Activated T-helper 1 cell treated with Interleukin-2 at 50 U/mL for 16 hours (primary cell): ENCODE measurements at places on chromosomes 7 and 10.

DNA sequence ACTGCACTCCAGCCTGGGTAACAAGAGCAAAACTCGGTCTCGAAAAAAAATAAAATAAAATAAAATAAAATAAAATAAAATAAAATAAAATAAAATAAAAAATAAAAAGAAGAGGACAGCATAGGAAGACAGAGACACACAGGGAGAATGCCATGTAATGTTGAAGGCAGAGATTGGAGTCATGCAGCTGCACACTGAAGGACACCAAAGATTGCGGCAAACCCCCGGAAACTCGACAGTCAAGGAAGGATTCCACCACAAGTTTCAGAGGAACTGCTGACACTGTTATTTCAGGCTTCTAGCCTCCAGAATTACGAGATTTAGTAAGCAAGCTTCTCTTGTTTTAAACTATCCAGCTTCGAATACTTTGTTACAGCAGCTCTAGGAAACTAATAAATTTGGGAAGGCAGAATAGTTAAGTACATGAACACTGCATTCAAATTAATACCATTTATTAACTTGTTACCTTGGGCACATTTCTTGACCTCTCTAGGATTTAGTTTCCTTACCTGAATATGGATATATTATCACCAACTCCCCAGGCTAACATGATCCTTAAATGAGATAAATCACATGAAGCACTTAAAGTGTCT lies 9.5 kb downstream of the CPED1 start:
- DNase-seq = no peak

DNA sequence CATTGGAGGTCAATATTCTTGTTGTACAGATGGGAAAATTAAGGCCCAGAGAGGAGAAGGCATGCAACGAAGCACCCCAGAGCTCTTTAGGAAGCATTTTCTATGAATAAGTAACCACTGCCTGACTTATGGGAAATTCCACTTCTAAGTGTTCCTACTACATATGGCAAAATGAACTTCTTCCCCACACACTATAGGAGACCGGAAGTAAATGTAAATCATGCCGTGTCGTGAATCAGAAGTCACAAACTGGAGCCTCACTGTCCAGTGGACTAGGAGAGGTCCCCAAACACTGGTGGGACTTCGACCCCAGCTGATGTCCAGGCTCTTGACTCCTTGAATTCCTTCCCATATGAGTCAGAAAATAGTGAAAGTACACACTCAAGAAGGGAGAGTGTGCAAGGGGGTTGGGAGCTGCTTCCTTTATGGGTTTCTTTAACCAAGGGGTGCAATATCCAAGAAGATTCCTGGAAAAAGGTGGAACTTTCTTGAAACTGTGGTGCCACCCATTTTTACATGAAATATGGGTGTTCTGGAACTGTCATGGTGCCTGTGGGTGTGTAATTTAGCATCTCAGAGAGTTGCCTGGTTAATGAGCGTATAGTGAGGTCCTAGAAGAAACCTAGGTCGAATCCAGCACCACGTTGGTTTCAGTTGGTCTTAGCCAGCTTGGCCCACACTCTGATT lies 6.7 kb downstream of the RASSF4 start:
- no peak for DNase-seq

- DNase-seq = no peak
These were observed 1151.0 kb upstream of the PHF14 start for GRCh38 chr7:9822458-9823290.

GRCh38 chr7:120874722-120875121 lies 16.8 kb upstream of the TSPAN12 start:
- DNase-seq = no peak

DNA sequence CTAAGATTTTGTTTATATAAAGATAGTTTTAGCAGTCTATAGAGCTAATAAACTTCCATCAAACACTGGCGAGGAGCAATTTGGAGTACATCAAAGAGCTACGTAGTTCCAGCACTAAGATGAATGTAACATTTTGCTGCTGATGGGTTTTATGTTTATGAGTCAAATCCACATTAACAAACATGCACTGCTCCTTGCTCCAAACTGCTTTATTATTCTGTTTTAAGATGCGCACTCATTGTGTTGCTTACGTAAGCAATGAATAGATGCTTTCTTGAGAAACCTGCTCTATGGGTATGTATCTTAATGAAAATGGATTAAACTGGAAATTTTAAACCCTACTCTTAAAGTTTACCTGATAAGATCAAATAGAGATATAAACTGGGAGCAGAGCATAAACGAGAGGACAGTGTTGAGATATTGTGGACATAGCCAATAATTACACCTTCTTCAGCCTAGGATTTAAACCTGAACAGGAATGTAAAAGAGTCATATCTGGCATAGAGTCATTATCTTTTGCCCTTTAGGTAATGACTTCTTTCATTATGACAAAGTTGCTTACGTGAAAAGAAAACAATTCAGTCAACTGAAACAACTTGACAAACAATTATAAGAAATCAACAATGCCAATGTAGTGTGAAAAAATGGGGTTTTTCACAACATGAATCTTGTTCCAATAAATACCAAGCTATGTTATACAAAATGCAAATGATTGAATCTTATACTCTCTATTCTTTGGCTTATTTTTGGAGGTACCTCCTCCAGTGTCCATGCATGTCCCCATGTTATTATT lies 153.5 kb upstream of the MTPN start:
- DNase-seq = no peak

GRCh38 chr10:2744547-2745200 lies 322.7 kb upstream of the PFKP start:
- no peak for DNase-seq

DNA sequence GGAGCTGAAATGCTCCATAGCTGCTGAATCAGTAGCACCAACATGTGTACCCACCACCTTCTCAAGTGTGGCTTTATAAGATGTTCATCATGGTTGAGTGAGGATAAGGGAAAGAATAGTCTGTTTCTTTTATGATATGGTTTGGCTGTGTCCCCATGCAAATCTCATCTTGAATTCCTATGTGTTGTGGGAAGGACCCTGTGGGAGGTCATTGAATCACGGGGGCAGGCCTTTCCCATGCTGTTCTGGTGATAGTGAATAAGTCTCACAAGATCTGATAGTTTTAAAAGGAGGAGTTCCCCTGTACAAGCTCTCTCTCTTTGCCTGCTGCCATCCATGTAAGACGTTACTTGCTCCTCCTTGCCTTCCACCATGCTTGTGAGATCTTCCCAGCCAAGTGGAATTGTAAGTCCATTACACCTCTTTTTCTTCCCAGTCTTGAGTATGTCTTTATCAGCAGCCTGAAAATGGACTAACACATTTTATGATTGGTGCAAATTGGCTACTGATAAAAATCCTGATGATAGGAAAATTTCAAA lies 799.9 kb downstream of the TNS3 start:
- DNase-seq = no peak

GRCh38 chr10:33358016-33358415 lies 23.5 kb upstream of the NRP1 start:
- no peak for DNase-seq

DNA sequence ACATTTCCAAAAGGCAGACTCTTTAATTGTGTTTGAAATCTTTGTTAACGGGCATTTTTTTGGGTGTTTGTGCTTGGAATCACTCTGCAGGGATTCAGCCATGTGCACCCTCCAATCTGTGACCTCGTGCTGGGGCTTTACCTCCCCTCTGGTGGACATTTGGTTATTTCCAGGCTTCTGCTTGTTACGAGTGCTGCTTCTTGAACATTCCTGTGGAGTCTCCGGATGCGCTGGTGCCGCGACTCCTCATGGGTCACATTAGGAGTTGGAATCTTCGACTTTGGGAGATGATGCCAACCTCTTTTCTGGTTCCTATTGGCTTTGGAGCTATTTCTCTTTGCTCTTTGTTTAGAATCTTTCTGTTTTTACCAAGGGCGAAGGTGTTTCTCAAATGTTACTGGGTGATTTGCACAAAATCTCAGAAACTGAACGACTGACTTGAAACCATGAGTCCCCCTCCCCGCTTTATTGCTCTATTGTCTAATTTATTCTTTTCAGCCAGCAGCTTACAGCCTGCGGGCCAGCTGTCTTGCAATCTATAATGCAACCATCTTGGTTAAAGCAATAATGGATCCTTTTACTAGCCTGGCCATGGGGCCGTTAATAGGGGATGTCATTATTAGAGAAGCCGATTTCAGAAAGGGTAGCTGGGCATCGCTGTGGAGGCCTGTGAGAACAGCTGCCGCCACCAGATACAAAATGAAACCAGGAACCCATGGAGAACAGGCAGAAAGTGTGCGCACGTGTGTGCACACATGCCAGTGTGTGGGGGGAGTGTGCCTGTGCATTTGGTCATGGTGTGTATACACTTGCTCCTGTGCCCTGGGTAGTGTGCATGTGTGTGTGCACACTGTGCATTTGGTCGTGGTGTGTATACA lies 9.9 kb upstream of the DPYSL4 start:
- DNase-seq = no peak

- no peak for DNase-seq
These were observed 151.6 kb downstream of the TMEM26 start for GRCh38 chr10:61301575-61301974.

DNA sequence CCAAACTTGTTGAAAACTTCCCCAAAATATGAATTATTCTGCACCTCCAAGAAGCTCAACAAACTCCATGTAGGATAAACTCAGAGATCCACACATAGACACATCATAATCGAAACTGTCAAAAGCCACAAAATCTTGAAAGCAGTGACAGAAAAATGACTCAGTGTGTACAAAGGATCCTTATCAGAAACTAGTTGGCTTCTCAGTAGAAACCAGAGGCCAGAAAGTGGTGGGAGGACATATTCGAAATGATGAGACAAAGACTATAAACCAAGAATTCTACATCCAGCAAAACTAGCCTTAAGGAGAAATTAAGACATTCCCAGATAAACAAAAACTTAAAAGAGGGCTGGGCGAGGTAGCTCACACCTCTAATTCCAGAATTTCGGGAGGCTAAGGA lies 38.5 kb downstream of the MCMBP start:
- no peak for DNase-seq

GRCh38 chr7:103735377-103735776 lies 254.1 kb downstream of the RELN start:
- DNase-seq = no peak

- peak; percentile 14 for DNase-seq
These were observed 48.8 kb upstream of the SMNDC1 start for GRCh38 chr10:110353244-110354119.

- no peak for DNase-seq
These were observed 590.9 kb upstream of the ANKRD30A start for GRCh38 chr10:36534471-36535002.

DNA sequence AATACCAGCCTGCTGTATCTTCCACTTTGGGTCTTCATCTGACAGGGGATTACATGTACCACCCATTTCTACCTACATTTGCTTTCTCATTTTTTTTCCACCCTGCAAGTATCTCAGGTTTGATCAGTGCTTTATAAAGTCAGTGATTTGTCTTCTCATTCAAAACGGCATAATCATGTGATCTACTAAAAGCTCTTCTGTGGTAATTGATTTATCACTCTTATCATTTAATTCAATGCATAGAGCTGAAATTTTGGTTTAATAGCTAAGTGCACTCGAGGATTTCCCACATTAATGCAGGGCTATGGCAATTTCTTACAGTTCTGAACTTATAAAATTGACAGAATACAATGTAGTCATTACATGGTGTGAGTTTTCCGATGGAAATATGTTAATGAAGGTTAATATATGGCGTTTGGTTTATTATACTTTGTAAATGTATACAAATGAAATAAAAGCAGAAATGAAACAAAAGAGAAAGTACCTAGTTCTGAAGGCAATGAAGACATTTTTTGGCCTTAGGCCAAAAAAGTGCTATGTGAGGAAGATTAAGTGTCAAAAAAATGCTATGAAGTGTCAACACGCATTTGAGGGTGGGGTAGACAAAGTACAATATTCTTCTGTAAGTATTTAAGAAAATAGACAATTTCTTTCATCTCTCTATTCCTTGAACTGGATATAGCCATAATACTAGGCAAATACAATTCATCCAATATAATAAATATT lies 457.3 kb downstream of the ETV1 start:
- no peak for DNase-seq

GRCh38 chr7:139511315-139511714 lies 12.2 kb upstream of the CLEC2L start:
- DNase-seq = no peak

- no peak for DNase-seq
These were observed 592.3 kb upstream of the GALNT17 start for GRCh38 chr7:70539617-70540016.

- DNase-seq = no peak
These were observed 161.2 kb downstream of the CAMK1D start for GRCh38 chr10:12510501-12510941.

GRCh38 chr10:14253711-14254110 lies 77.0 kb downstream of the FRMD4A start:
- no peak for DNase-seq

- no peak for DNase-seq
These were observed 36.4 kb downstream of the RABGEF1 start for GRCh38 chr7:66776800-66777442.

- DNase-seq = no peak
These were observed 255.1 kb downstream of the TNS3 start for GRCh38 chr7:47326808-47327207.

- no peak for DNase-seq
These were observed 619 bp upstream of the HOXA6 start for GRCh38 chr7:27148031-27148755.

GRCh38 chr7:33841705-33842129 lies 63.6 kb upstream of the BMPER start:
- DNase-seq = no peak

DNA sequence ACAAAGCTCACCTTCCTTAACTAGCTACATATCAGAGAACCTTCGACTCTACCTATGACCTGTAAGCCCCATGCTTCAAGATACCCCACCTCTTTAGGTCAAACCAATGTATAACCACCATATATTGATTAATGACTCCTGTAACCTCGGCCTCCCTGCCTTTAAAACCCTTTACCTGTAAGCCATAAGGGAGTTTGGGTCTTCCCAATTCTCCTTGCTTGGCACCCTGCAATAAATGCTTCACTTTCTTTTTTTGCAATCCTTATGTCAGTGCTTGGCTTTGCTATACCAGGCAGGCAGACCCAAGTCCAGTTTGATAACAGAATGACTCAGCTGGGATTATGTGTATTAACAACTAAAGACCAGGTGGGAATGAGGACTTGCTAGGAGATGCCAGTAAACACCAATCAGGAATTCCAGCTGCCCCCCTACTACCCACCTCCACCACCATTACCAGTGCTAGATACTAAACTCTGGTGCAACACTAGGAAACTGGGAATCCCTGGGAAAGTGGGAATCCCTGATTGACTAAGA lies 22.0 kb upstream of the SLC35G1 start:
- DNase-seq = no peak

- no peak for DNase-seq
These were observed 9.5 kb downstream of the SLC13A1 start for GRCh38 chr7:123190109-123190831.

GRCh38 chr7:82375713-82376112 lies 67.9 kb downstream of the CACNA2D1 start:
- DNase-seq = no peak

- DNase-seq = peak; percentile 22
These were observed 881 bp downstream of the C10orf67 start for GRCh38 chr10:23343591-23344240.
